Kasumi-1 (cell line): ENCODE measurements at places on chromosomes 5 and 9.

DNA sequence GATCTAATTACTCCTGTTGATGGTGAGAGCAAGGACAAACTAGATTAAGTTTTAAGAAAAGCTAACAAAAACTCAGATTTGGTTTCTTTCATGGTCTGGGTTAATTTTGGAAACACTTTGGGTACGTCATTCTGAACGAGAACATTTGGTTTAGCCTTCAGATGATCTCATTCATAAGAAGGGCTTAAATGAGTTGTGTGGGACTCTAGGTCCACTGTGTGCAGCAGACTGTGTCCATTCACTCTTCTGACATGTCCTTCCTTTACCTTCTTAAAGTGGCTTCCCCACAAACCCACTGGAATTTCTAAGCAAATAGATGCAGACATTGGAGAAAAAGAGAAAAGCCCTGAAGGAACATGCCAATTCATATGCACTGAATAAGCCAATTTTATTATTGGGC lies 96.8 kb downstream of the FBXO4 start:
- no peak for DNase-seq

GRCh38 chr9:77435688-77436087 lies 212.4 kb downstream of the GNA14 start:
- DNase-seq = no peak

DNA sequence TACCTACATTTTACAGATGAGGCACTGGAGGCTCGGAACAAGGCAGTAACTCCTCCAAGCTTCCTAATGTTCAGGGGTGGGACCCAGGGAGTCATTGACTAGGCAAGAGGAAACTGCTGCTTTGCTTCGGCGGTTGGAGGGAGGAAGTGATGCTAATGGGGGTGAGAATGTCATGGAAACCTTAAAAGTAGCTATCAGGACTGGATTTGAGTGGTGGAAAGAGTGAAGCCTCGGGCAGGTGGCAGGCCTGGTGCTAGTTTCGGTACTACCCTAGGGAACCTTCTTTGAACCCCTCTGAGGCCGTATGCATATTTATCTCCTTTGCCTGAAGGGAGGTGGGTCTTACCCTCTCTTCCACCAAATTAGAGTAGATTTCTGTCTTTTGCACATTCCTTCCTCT lies 1.6 kb downstream of the BSPRY start:
- DNase-seq = peak; percentile 96

GRCh38 chr5:53616939-53617549 lies 56.6 kb downstream of the NDUFS4 start:
- no peak for DNase-seq

DNA sequence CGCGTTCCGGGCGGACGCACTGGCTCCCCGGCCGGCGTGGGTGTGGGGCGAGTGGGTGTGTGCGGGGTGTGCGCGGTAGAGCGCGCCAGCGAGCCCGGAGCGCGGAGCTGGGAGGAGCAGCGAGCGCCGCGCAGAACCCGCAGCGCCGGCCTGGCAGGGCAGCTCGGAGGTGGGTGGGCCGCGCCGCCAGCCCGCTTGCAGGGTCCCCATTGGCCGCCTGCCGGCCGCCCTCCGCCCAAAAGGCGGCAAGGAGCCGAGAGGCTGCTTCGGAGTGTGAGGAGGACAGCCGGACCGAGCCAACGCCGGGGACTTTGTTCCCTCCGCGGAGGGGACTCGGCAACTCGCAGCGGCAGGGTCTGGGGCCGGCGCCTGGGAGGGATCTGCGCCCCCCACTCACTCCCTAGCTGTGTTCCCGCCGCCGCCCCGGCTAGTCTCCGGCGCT lies at the start of gene DAPK1:
TSS of gene DAPK1 (plus strand) at position 264 of the 442 bp plus-strand sequence. CDS start 1,211 bp downstream, outside the sequence.
- DNase-seq = peak; percentile 33

DNA sequence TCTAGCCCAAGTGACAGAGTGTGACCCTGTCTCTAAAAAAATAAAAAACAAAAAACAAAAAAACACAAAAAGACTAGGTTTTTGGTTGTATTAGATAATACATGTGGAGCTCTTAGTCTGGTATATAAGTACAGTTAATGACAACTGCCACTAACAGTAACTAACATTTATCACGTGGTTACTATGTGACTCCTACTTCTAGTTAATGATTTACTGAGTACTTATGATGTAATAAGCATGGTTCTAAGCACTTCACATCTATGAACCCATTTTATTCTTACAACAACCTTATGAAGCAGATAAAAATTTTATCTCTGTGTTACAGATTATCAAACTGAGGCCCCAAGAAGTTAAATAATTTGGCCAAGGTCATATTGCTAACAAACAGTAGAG lies 6.1 kb upstream of the TMEFF1 start:
- DNase-seq = no peak

GRCh38 chr9:87604886-87605588 lies 107.4 kb downstream of the DAPK1 start:
- DNase-seq = peak; percentile 12

DNA sequence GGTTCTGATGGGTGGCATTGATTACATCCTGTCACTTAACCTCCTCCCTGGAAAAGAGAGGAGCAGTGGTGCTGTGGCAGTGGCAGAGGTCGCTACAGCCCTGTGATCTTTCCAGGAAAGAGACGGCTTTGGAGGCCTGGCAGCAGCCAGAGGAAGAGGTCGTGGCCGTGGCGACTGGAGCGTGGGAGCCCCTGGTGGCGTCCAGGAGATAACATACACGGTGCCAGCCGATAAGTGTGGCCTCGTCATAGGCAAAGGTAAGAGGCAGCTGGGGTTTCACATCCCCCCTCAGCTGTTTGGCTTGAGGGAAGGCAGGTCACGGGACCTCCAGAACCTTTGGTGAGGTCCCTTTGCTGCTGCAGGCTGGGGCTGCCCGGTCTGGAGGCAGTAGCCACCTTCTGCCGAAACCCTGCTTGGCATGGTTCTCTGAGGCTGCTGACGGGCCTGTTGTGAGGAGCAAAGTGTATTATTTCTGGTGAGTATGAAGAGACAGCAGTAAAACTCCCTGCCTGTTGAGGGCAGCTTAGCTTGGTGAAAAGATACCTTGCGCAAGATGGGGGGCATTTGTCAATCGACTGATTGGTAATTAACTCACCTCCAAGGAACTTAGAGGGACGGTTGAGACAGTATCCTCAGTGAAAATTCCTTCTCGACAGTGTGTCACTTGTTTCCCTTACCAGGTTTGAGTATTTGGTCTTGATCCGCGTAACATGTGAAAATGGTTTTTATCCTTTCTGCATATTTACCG lies 38.0 kb upstream of the PRDM12 start:
- no peak for DNase-seq

- no peak for DNase-seq
Observed at GRCh38 chr5:34003941-34004340, 3.9 kb downstream of the AMACR start.

GRCh38 chr9:125442452-125442851 lies 180.8 kb downstream of the GAPVD1 start:
- no peak for DNase-seq

- no peak for DNase-seq
Observed at GRCh38 chr9:68418259-68418845, 61.9 kb downstream of the PGM5 start.

GRCh38 chr5:181261320-181262049 lies 542 bp upstream of the TRIM52 start:
- no peak for DNase-seq

GRCh38 chr5:155753943-155754581 lies 572.9 kb upstream of the SGCD start:
- DNase-seq = no peak

DNA sequence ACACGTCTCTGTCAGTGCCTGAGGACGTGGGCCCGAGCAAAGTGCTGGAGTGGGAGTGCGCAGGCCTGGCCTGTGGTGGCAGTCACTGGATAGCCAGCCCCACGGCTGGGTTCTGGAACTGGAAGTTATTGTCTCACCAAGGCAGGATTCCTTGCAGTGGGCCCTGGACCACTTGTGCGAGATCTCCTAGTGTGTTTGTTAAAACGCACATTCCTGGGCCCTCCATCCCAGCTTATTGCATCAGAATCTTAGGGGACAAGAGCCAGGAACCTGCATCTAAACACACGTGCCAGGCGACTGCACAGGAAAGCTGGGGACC lies 26.9 kb downstream of the PTPA start:
- no peak for DNase-seq

GRCh38 chr5:168219515-168220410 lies 71.7 kb upstream of the WWC1 start:
- DNase-seq = peak; percentile 78
